ENCODE measurements at places on chromosomes 3 and 15. TPM values are rescaled to one million over a fixed set of nuclear protein-coding genes. Genes with fewer than 3 reads are reported as not detected.

The EPHA3 gene
- total RNA-seq = 0.16 TPM

The BUB1B gene
- 21.2 TPM for total RNA-seq

The NECTIN3 gene
- total RNA-seq = 49.0 TPM

The BCL2A1 gene
- not detected for total RNA-seq

The PARP15 gene
- 0.38 TPM for total RNA-seq

All from bladder microvascular endothelial cell (primary cell).